ENCODE measurements at places on chromosomes 12 and 14. TPM values are rescaled to one million over a fixed set of nuclear protein-coding genes. Genes with fewer than 3 reads are reported as not detected.

GRCh38 chr12:122979908-122980182 is 636 bp upstream of the ARL6IP4 start:
- H3K4me3 ChIP-seq: peak overlapping the region; percentile 95
- DNase-seq: no peak
- H3K27me3 ChIP-seq: no peaks in the 10 kb centered on the region

- H3K27ac ChIP-seq: no peak overlapping the region
- no peak overlapping the region for H3K4me3 ChIP-seq
- H3K27me3 ChIP-seq: peaks cover 10% of the 10 kb centered on the region
- DNase-seq: no peak
- no peaks in the 10 kb centered on the region for H3K4me1 ChIP-seq
Measured at GRCh38 chr14:100733152-100733850, 6.6 kb downstream of the DLK1 start.

DNA sequence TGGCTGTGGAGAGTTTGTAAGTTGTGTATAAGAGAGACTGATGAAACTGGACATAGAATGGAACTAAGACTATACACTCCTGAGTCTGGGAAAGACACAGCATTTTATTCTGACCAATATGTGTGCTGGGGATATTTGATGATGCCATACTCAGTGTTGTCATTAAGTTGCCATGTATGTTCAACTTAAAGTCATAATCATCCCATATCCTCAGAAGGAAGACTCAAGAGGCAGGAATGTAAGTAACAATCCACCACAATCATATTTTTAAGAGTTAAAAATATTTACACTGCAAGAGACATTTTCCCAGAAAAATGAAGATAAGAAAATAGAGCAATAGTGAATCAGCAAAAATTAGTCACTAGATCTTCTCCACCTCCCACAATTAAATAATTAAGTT is 120.1 kb downstream of the MDGA2 start:
- H3K4me1 ChIP-seq: no peaks in the 10 kb centered on the region
- H3K36me3 ChIP-seq: no peaks in the 10 kb centered on the region
- H3K27me3 ChIP-seq: no peaks in the 10 kb centered on the region
- no peak overlapping the region for H3K27ac ChIP-seq
- no peak overlapping the region for H3K4me3 ChIP-seq
- DNase-seq: no peak

DNA sequence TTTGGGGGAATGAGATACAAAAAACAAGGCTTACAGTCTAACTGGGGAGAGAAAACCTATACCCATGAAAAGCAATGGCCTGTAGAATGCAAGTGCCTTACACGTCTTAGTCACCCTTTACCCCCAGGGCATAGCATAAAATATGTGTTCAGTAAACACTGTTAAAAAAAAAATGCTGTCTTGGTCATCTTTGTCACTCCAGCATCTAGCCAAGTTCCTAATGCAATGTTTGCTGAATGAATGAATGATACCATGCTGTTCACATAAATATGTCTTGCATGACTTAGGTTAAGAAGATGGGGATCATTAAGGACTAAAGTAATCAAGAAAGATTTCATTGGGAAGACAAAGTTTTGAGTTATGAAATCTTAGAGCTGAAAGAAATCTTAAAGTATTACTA is 38.5 kb downstream of the PPP2R5E start:
- H3K4me3 ChIP-seq: no peak overlapping the region
- peaks cover 18% of the 10 kb centered on the region for H3K4me1 ChIP-seq
- no peaks in the 10 kb centered on the region for H3K27me3 ChIP-seq
- no peaks in the 10 kb centered on the region for H3K36me3 ChIP-seq

DNA sequence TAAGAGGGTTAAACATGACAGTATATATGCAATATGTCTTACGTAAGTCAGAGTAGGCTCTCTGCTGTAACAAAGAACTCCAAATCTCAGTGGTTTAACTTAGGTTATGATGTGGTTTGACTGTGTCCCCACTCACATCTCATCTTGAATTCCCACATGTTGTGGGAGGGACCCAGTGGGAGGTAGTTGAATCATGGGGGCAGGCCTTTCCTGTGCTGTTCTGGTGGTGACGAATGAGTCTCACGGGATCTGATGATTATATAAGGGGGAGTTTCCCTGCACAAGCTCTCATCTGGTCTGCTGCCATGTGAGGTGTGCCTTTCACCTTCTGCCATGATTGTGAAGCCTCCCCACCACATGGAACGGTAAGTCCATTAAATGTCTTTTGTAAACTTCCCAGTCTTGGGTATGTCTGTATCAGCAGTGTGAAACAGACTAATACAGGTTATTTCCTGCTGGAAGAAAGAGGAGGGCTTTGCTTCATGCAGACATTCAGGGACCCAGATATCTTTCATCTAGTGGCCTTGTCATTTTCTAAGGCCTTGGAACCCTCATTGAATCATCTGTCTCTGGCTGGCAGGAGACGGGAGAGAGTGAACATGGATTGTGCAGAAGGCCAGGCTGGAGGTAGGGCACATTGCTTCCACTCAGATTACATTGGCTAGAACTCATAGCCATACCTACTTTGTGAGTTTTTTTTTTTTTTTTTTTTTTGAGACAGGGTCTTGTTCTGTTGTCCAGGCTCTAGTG is 96.1 kb downstream of the CRADD start:
- peaks cover 6% of the 10 kb centered on the region for H3K36me3 ChIP-seq
- peaks cover 44% of the 10 kb centered on the region for H3K4me1 ChIP-seq
- peak; percentile 58 for DNase-seq
- peak overlapping the region; percentile 22 for H3K27ac ChIP-seq
- H3K27me3 ChIP-seq: no peaks in the 10 kb centered on the region
- peak overlapping the region; percentile 39 for H3K4me3 ChIP-seq

GRCh38 chr12:54460317-54460923 is 13.0 kb downstream of the GTSF1 start:
- H3K36me3 ChIP-seq: no peaks in the 10 kb centered on the region
- H3K27ac ChIP-seq: no peak overlapping the region
- peaks cover 28% of the 10 kb centered on the region for H3K27me3 ChIP-seq
- no peaks in the 10 kb centered on the region for H3K4me1 ChIP-seq
- H3K4me3 ChIP-seq: no peak overlapping the region

DNA sequence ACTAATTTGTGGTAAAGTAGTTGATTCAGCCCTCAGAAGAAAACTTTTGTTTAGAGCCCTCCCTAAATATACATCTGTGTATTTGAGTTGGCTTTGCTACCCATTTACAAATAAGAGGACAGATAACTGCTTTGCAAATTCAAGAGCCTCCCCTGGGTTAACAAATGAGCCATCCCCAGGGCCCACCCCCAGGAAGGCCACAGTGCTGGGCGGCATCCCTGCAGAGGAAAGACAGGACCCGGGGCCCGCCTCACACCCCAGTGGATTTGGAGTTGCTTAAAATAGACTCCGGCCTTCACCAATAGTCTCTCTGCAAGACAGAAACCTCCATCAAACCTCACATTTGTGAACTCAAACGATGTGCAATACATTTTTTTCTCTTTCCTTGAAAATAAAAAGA is 2.7 kb downstream of the FZD10 start:
- H3K27me3 ChIP-seq: peaks cover 60% of the 10 kb centered on the region
- DNase-seq: no peak
- no peak overlapping the region for H3K27ac ChIP-seq
- H3K36me3 ChIP-seq: peaks cover 3% of the 10 kb centered on the region
- peaks cover 4% of the 10 kb centered on the region for H3K4me1 ChIP-seq

GRCh38 chr12:19014240-19014639 is 115.3 kb upstream of the PLEKHA5 start:
- H3K4me3 ChIP-seq: no peak overlapping the region
- DNase-seq: no peak
- no peaks in the 10 kb centered on the region for H3K36me3 ChIP-seq
- H3K4me1 ChIP-seq: no peaks in the 10 kb centered on the region
- H3K27ac ChIP-seq: no peak overlapping the region
- peaks cover 14% of the 10 kb centered on the region for H3K27me3 ChIP-seq

SMCO2 gene
- total RNA-seq: 0.72 TPM

TAS2R9 gene
- total RNA-seq: not detected

DNA sequence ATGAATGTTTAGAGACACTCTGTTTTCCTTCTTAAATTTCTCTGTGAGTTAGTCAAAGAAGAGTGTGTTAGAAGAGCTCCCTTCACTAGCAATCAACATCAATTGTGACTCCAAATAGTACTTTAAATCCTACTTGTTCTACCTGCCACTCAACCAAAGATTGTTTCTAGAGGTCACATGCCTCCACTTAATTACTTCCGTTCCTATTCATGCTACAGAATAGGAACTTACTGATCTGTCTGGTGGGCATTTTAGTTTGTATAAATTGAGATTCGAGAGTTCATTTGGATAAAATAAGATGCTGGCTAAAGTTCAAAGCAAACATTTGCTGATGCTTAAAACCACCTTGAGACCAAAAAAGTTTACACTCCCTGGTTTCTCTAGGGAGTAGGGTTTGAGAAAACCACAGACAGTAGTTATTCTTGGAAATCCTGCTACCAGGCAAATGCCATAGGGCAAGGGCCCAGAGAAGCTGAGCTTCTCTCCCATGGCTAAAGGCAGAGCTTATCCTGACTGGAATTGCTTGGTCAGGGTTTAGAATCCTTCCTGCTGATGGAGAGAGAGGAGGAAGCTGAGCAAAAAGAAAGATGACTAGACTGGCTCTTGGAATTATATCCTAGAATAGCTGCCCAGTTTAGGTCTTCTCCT is 389.6 kb upstream of the ATP2B1 start:
- H3K27me3 ChIP-seq: no peaks in the 10 kb centered on the region
- DNase-seq: no peak
- no peak overlapping the region for H3K4me3 ChIP-seq
- peaks cover 9% of the 10 kb centered on the region for H3K4me1 ChIP-seq
- no peaks in the 10 kb centered on the region for H3K36me3 ChIP-seq

GRCh38 chr14:99321955-99322730 is 50.1 kb upstream of the BCL11B start:
- no peak overlapping the region for H3K27ac ChIP-seq
- H3K4me1 ChIP-seq: peaks cover 22% of the 10 kb centered on the region
- H3K36me3 ChIP-seq: no peaks in the 10 kb centered on the region
- DNase-seq: no peak
- H3K27me3 ChIP-seq: no peaks in the 10 kb centered on the region

IL31 gene
- total RNA-seq: 4.0 TPM

NKX2-1 gene
- not detected for total RNA-seq

DNA sequence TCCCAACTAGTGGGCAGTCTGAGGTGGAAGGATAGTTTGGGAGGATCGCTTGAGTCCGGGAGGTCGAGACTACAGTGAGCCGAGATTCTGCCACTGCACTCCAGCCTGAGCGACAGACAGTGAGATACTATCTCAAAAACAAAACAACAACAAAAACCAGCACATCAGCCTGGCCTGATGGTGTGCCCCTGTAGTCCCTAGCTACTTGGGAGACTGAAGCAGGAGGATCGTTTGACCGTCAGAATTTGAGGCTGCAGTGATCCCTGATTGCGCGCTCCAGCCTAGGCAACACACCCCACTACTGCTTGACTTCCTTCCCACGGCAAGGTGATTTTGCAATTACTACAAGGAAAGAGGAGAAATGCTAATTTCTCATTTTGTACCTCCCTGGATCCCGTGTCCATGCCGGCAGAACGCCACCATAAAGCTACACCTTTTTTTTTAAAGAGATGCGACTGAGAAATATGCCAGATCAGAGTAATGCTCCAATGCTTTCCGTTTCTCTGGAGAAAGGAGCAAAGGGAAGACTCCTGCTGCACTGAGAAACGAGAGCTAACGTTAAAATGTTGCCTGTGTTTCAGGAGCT is 672 bp upstream of the SCFD1 start:
- no peaks in the 10 kb centered on the region for H3K36me3 ChIP-seq
- no peaks in the 10 kb centered on the region for H3K27me3 ChIP-seq
- peaks cover 35% of the 10 kb centered on the region for H3K4me1 ChIP-seq
